SIG-M5 (cell line): ENCODE measurements at places on chromosomes 6 and 20.

DNA sequence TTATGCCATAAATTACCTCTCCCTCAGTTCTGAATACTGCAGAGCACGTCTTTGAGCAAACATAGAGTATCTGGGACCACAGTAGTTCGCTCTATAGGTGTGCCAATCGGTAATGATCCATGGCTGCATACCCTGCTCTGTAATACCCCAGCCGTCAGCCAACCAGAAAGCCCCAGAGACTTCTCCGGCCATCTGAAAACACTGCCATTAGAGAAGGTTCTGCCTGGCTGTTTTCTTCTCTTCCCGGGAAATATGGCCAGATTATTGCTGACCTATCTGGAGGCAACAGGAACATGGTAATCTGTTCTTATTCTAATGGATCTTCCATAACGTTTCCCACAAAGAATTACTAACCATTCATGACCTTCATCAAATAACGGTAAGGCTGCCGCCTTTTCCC, 139.9 kb downstream of the RPS12 start:
- DNase-seq: no peak

DNA sequence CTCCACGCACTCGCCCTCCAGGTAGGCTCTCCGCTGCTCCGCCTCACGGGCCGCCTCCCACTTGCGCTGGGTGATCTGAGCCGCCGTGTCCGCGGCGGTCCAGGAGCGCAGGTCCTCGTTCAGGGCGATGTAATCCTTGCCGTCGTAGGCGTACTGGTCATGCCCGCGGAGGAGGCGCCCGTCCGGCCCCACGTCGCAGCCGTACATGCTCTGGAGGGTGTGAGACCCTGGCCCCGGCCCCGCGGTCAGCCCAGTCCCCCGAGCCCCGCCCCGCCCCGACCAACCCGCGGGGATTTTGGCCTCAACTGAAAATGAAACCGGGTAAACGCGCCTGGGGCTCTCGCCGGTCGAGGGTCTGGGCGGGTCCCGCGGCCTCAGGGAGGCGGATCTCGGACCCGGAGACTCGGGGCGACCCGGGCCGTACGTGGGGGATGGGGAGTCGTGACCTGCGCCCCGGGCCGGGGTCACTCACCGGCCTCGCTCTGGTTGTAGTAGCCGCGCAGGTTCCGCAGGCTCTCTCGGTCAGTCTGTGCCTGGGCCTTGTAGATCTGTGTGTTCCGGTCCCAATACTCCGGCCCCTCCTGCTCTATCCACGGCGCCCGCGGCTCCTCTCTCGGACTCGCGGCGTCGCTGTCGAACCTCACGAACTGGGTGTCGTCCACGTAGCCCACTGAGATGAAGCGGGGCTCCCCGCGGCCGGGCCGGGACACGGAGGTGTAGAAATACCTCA, 598 bp downstream of the HLA-B start:
- DNase-seq: no peak

DNA sequence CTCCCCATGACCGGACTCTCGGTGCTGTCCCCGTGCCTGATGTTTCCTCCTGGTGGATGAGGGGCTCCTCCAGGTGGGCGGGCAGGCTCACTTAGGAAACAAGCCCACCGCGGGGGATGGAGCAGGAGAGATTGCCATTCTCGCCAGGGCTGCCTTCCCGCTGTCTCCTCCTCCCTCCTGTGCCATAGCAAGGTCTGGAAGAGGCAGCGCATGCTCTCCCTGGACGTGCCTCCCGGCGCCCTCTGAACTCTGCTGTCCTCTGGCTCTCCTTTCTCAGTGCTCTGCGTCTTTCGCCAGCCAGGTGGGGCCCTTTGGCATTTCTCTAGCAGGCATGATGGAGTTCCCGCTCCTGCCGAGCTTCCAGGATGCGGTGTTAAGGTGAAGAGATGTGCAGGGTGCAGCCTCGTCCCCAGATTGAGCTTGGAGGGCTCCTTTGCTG, 17.4 kb upstream of the NPEPL1 start:
- DNase-seq: no peak

DNA sequence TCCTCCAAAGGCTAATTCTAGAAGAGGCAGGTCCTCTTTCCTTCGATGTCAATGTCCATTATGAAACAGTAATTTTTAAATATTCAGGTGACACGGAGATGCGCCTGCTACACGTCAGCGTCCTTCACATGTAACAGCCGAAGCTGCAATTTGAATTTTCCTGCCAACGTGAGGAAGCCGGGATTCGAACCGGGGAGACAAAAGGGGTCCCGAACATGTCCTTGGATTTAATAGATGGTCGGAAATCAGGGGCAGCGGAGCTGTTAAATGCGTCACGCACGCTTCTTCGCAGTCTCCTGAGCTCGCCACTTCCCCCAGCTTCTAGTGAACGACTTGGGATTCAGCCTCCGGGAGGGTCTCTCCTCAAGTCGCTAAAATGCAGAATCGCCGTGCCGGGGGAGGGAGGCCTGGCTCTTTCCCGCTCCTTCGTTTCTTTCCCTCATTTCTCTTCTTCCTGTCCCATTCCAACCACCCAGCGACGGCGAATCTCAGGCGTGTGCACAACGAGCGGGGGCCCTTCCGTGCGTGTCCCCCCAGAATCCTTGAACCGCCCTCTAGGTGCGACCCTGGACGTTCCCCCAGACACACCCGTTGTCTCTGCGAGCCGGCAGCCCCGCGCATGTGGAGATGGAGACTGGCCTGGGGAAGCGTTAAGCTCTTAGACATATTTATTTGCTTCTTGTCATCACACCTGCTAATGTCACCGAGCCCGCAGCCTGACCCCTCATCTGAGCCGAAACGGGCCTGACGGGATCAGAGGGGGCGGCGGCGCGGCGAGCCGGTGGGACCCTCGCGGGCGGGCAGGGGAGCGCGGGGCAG, 1.3 kb upstream of the FOXC1 start:
- DNase-seq: no peak

DNA sequence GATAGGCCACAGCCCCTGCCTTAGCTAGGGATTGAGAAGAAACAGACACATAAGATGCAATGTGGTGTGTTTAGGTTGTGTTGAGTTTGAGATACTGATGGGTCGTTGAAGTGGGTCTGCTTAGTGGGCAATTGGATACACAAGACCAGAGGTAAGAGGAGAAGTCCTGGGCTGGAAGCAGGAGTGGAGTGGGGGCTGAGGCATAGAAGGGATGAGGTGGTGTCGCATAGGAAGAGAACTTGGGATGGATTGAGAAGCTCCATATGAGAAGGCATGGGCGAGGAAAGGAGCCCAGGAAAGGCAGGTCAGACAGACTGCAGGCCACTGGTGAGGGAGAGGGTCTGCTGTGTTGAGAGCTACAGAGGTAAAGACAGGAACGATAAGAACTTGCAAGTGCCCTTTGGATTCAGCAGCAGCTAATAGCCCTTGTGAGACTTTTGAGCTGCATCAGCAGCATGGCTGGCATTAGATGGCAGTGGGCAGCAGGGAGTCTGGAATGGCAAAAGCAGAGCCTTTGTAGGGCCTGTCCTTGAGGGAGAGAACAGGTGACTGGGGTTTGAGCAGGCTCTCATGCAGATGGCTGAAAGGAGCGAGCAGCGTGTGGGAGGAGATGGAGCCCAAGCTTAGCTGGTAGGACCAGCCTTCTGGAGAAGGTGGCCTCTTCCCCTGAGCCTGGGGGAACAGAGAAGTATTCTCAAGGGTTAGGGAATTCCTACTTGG, 33.2 kb downstream of the PLCG1 start:
- no peak for DNase-seq

DNA sequence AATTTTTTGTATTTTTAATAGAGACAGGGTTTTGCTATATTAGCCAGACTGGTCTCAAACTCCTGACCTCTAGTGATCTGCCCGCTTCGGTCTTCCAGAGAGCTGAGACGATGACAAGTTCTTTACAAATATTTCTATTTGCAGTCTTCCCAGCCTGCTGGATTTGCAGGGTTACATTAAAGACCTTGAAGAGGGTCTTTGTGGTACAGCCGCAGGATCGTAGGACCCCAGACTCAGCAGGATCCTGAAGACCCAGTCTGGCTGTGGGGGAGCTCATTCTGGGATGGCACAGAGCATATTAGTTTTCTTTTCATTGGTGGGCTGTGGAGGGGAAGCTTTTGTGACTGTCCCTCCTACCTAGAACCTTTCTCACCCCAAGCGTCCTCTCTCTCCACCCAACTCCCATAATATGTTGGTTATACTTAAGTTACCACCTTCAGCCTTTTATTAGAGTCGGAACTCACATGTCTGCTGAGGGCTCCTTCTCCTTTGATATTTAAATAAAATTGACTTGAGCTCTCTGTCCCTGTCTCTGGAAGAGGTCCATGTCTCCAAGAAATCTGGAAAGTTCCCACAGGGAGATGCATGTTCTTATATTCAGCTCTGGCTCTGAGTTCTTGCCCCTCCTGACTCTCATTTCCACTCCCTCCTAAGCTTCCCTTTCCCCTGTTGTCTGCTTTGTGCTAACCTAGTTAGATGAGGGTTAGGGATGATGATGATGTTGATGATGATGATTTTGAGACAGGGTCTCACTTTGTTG, 72.0 kb downstream of the TIAM2 start:
- DNase-seq: no peak

DNA sequence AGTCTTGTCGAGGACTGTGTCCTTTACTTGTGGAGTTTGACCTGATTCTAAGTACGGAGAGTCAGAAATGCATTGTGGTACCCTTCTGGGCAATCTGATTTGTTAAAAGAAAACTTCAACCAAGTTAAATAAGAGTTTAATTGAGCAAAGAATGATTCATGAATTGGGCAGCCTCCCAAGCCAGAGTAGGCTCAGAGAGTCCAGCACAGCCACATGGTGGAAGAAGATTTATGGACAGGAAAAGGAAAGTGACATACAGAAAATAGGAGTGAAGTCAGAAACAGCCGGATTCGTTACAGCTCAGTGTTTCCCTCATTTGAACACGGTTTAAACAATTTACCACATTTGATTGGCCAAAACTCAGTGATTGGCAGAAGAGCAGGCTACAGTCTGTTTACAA, 329.2 kb downstream of the DHX35 start:
- DNase-seq: no peak

DNA sequence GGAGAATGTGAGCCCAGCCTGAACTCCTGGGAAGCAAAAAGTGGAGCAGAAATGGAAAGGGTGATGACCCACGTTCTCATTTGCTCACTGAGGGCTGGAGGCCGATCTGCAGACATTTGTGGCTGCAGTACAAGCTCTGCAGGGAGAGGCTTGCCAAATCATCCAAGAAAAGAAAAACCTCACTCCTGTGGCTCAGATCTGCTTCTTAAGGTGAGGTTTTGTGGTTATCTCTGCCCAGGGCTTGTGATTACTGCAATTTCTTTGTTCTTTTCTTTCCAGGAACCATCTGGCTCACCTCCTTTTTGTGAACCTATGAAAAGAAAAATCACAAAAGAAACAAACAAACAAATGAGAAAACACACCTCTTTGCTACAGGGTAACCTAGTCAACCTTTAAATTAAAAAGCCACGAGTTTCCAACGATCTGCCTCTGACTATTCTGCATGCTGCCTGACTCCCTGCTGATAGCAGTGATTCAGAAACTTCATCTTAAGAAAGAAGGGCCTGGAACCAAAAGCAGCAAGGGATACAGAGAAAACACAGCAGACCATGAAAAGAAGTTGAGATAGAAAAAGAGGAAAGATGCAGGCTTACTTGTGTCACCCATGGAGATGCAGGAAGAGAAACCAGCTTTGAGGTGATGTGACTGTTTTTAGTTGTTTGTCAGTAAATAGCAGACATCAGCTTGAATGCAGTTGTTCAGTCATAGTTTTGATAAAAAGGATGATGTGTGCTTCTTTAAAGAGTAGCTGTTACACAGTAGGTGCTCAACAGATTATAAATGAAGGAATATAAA, 165.1 kb downstream of the LMBRD1 start:
- no peak for DNase-seq

DNA sequence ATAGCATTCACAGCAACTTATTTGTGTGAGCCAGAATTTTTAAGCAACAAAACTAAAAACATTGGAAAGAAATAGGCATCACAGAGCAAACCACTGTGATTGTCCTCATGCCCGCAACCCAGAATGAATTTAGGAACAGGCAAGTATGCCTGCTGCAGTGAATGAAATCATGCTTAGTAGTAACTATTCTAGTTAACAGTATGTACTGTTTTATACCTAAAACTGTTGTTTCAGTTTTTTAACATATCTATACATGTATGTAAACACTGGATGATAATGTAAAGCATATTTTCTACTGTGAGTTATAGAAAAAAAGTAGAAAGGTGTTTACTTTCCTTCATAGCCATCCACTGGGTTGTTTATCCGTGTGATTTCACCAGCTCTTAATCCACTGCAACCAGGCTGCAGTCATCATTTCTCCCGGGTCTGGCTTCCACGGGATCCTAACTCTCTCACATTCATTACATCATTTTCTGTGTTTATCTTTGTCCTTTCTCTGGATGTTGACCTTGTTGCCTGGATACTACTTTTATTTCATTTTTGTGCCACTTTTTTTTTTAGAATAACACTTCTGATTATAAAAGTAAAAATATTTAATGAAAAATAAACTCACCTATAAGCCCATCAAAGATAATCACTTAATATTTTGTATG, 3.6 kb upstream of the ARFGEF3 start:
- DNase-seq: no peak

GRCh38 chr6:56288347-56288746, 41.0 kb upstream of the COL21A1 start:
- no peak for DNase-seq
